ENCODE measurements at places on chromosomes 7 and 10.

DNA sequence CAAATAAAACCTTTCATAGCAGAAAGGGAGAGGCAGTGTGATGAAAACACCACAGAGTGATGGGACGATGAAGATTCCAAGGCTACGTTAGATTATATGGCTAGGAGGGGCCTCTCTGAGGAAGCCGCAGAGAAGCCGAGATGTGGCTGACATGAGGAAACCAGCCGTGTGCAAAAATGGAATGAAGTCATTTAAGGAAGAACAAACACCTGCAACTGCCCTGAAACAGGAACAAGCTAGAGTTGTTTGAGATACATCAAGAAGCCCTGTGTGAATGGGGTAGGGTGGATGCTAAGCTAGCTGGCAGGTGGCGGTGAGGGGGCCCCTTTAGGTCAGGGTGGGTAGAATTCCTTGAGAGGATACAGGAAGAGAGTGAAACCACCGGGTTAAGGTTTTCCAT is 129.5 kb downstream of the KLF6 start:
- no peak for DNase-seq

GRCh38 chr10:7491230-7491629 is 80.4 kb upstream of the SFMBT2 start:
- no peak for DNase-seq

- no peak for DNase-seq
Measured at GRCh38 chr7:75870557-75871161, 8.2 kb upstream of the RHBDD2 start.

GRCh38 chr7:51102828-51103227 is 213.8 kb downstream of the COBL start:
- no peak for DNase-seq

- no peak for DNase-seq
Measured at GRCh38 chr7:31056775-31057346, 4.8 kb downstream of the ADCYAP1R1 start.

GRCh38 chr7:66756889-66757288 is 16.4 kb downstream of the RABGEF1 start:
- no peak for DNase-seq

- DNase-seq = no peak
Measured at GRCh38 chr10:29613196-29613595, 21.6 kb downstream of the SVIL start.

- DNase-seq = no peak
Measured at GRCh38 chr7:45982907-45983719, 62.0 kb upstream of the IGFBP3 start.

Data from AG10803 (cell line).